ENCODE measurements at places on chromosomes 7 and 10. TPM values are rescaled to one million over a fixed set of nuclear protein-coding genes. Genes with fewer than 3 reads are reported as not detected.
A peak's percentile ranks its signal among the peaks of the same experiment; 100 is the strongest.

GRCh38 chr10:132974249-132974796 lies 32.0 kb upstream of the CFAP46 start:
- DNase-seq, result no peak

- no peak for DNase-seq
Measured at GRCh38 chr10:16816171-16816570, 1.1 kb downstream of the RSU1 start.

DNA sequence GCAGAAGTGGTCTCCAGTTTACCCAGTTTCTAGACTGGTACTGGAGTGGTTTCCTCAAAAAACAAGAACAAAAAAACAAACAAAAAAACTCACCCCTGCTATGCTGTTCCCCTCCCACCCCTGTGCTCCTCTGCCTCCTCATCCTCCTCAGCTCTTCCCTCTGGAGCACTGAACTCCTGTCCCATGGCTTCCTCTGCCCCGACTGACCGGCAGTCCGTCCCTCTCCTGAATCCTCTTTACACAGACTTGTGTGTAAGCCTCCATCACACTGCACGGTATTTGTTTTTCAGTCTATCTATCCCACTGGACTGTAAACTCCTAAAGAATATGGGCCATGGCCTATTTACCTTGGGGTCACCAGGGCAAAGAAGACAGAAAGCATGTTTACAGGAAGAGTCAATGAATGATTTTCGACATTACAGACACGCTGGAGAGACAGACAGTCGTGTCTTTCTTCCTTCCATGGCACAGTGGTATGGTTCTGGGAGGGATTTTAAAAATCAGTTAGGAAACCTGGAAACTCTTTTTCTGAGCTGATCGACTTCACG lies 265.3 kb downstream of the GLI3 start:
- DNase-seq, result no peak

- no peak for DNase-seq
Measured at GRCh38 chr7:95798401-95798930, 26.1 kb downstream of the DYNC1I1 start.

GRCh38 chr10:32338262-32338661 lies 8.7 kb downstream of the EPC1 start:
- DNase-seq, result peak; percentile 18

DNA sequence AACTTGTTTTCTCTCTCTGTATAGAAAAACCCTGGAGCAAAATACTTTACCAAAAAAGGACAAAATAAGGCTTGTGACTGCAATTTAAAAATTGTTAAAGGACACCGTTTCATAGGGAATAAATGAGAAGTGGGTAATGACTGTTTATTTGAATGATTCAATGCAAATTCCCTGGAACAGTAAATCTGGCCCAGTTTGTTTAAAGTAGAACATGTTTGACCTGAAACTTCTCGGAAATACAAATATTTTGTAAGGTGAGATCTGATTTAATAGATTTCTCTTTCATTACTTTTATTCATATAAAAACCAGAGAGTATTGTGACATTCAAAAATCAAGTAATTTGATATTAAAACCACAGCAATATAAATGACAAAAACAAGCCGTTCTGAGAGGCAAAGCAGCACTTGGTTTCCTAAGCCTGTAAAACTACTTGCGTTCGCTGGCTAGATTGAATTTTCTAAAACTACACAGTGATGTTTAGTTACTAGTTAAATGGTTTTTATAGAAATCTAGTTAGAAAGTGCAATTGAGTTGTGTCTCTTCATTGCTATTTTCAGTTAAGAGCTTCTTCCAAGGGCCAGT lies 76.8 kb upstream of the PITRM1 start:
- no peak for DNase-seq

DNA sequence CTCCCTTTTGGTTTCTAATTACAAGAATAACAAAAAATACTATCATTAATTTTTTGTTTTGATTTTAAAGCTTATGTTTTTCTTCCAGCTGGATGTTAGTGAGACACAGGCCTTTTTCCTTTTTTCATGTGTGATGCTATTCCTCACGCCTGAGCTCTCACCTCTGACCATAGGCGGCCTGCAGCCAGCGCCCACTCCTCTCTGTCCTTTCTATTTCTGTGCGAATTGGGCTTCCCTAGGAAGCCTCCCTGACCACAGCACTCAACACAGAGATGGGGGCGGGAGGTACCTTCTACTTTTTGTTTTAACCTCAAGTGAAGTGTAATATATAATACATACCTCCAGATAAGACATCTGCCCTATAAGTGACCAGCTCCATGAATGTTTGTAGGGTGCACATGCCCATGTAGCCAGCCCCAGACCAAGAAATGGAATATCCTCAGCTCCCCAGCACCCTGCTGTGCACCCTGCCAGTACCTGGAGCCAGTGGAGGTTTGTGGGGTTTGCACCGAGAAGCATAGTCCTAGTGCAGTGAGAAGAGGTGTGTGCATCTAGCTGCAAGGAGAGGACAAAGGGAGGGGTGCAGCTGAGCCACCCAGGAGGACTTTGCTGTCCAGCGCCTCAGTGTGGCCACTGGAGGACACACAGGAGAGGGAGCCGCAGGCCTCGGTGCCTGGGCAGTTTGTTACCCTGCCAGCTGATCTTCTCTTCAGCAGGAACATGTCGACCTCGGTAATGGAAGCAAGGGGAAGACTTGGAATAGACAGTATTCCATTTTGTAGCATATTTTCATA lies 38.5 kb downstream of the BNIP3 start:
- DNase-seq, result no peak

DNA sequence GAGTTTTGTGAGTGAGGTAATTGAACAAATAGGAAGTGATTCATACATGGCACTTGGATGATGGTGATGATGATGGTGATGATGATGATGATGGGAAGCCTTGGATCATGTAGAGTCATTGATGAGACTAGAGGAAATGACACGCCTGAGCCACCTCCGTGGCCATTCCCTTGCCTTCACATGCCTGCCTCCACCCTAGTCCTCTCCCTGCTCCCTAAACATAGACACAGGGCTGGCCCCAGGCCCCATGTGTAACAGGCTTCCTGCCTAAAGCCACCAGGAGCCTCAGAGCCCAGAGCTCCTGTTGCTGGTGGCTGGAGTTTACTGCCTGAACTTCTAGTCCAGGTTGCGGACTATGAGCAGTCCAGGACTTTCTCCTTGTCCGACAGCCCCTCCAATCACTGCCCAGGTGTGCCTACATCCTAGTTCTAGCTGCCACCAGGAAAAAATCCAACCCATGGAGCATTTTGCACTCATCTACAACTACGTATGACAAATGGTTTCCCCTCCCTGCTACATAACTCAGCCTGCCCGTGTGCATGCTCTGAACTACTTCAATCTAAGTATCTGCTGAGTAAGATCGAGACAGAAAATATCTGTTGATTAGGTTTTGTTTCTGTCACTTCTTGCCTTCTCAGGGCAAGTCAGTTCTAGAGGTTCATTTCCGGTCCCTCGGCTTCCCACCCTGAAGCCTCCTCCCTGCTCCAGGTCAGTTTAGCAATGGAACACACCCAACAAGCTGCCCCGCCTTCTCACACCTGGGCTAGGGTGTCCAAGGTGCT lies 35.5 kb upstream of the KDM7A start:
- no peak for DNase-seq

- peak; percentile 4 for DNase-seq
Measured at GRCh38 chr10:1400101-1401070, 336.9 kb downstream of the ADARB2 start.

DNA sequence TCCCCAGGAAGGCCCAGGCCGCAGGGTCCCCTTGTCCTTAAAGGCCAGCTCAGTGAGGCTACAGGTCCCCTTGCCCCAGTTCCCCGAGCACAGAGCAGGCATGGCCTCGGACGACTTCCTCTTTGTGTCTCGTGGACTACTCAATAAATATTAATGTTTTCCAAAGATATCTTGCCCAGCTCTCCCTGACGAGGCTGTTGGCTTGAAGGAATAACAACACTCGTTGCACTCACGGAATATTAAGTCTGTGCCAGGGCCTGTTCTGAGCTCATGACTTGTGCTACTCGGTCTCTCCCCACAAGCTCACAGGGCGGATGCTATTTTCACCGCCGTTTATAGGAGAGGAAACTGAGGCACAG lies 68.2 kb downstream of the CUX1 start:
- no peak for DNase-seq

- DNase-seq, result no peak
Measured at GRCh38 chr10:729213-729612, 39.7 kb upstream of the DIP2C start.

DNA sequence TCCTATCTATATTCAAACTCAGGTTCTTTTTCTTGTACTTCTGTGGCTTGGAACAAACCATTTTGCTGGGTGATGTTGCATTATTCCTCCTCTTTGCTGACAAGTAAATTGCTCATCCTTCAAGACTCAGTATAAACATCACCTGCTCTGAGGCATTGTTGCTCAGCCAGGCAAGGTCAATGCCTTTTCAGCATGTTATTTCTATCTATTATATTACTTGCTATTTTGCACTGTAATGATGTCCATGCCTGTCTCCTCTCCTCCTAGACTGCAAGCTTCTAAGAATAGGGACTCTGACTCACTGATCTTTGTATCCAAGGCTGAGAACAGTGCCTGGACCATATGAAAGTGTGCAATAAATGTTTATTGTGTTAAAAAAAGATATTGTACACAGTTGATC lies 293.8 kb downstream of the RNLS start:
- peak; percentile 4 for DNase-seq

- DNase-seq, result peak; percentile 94
Measured at GRCh38 chr10:103491729-103492364, 1.7 kb upstream of the NEURL1 start.

DNA sequence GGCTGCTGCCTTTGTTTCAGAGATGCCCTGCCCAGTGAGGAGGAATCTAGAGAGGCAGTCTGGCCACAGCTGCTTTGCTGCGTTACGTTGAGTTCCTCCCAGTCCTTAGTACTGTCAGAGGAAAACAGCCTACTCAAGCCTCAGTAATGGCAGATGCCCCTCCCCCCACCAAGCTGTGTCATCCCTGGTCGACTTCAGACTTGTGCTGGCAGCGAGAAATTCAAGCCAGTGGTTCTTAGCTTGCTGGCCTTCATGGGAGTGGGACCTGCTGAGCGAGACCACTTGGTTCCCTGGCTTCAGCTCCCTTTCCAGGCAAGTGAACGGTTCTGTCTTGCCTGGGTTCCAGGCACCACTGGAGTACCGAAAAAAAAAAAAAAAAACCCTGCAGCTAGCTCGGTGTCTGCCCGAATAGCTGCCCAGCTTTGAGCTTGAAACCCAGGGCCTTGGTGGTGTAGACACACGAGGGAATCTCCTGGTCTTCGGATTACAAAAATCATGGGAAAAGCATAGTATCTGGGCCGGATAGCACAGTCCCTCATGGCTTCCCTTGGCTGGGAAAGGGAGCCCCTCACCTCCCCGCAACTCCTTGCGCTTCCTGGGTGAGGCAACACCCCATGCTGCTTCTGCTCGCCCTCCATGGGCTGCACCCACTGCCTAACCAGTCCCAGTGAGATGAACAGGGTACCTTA lies 9.1 kb downstream of the SDHAF3 start:
- DNase-seq, result no peak

DNA sequence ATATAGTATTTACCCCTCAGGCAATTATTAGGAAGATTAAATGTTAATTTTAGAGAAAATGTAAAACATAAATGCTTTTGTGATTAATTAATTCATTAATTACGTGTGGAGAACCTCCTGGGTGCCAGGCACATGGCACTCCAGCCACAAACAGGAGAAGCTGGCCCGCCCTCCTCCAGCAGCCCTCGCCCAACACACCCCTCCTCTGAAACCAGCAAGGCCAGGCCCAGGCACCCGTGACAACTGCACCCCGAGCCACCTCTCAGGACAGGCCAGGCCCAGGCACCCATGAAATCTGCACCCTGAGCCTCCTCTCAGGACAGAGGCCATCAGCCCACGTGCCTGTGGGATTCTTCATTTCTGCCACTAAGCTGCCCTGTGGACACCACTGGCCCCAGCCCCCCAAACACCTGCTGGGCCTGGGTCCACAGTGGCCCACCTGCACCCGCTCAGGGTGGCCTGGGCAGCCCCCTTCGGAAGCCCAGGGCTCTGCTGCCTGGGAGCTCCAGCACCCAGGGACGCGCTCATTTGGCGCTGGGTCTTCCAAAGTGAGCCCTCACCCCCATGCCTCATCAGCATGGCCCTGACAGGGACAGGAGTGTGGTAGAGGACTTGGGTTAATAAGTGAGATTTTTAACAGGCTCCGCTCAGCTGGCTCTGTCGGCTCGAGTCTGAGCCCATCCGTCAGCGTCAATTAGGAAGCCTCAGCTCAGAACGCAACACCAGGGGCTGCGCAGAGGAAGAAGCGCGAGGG lies 482.1 kb downstream of the DNAJB6 start:
- no peak for DNase-seq

DNA sequence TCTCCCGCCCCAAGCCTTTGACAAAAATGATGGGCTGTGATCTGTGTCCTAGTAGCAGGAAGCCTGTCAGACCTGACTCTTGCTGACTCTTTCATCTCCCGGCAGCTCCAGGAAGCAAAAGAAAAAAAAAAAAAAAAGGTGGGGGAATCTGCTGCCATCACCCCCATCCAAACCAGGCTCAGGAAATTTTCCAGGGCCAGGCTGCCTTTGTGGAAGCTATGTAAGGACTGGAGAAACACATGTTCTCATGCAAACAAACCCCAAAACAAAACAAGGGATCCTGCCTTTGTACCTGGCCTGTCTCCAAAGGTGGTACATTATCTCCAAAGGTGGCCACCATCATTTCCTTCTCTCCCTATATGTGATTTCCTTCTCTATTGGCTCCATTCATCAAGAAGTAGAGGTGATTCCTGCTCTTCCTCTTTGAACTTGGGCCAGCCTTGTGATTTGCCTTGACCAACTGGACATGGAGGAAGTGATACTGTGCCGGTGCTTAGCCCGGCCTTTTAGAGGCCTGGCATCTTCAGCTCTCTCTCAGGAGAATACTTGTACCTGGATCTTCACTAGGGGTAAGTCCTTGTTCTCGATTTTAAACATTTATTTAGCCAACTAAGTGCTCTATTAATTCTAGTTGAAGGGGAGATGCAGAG lies 192.2 kb upstream of the SVIL start:
- DNase-seq, result no peak

DNA sequence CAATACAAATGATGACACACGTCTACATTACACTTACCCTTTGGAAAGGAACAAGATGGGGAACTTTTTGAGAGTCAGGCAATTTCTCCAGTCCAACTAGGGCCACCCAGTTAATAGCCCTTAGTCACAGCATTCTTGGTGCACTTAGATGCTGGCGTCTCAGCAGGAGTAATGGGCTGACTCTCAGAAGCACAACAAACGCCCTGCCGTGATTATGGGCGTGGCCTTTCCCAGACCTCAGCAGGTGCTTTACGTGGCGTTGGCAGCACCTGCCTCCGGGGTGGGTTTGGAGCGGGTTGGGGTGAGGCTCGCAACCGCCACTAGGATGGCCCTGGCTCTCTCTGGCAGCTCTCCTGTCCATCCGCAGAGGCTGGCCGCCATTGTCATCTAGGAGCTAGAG lies 147.6 kb upstream of the SHH start:
- peak; percentile 45 for DNase-seq

GRCh38 chr7:139572704-139573385 lies 49.4 kb downstream of the CLEC2L start:
- no peak for DNase-seq

The CLDN3 gene
- total RNA-seq, result not detected

The DDIT4 gene
- 42.5 TPM for total RNA-seq

The RBM48 gene
- 12.8 TPM for total RNA-seq

The ARPC1B gene
- 713 TPM for total RNA-seq

The STEAP1B gene
- 1.2 TPM for total RNA-seq

The PLAU gene
- 272 TPM for total RNA-seq

The OR6B1 gene
- total RNA-seq, result not detected

The GPR15LG gene
- not detected for total RNA-seq

The OPN1SW gene
- not detected for total RNA-seq

The CADPS2 gene
- 5.9 TPM for total RNA-seq

The ACHE gene
- total RNA-seq, result not detected

The PTEN gene
- 7.1 TPM for total RNA-seq
